ENCODE measurements at places on chromosomes 7 and 10. TPM values are rescaled to one million over a fixed set of nuclear protein-coding genes. Genes with fewer than 3 reads are reported as not detected.

The RUFY2 gene
- 10.4 TPM for total RNA-seq

The UBE2D4 gene
- total RNA-seq: 6.7 TPM

The RSBN1L gene
- total RNA-seq: 14.9 TPM

The TSPAN12 gene
- total RNA-seq: not detected

The NOS3 gene
- 6.8 TPM for total RNA-seq

The ZCWPW1 gene
- 6.5 TPM for total RNA-seq
